Astrocyte (in vitro differentiated cells and primary cell): ENCODE measurements at places on chromosomes 4 and X. TPM values are rescaled to one million over a fixed set of nuclear protein-coding genes. Genes with fewer than 3 reads are reported as not detected.
A peak's percentile ranks its signal among the peaks of the same experiment; 100 is the strongest.

DNA sequence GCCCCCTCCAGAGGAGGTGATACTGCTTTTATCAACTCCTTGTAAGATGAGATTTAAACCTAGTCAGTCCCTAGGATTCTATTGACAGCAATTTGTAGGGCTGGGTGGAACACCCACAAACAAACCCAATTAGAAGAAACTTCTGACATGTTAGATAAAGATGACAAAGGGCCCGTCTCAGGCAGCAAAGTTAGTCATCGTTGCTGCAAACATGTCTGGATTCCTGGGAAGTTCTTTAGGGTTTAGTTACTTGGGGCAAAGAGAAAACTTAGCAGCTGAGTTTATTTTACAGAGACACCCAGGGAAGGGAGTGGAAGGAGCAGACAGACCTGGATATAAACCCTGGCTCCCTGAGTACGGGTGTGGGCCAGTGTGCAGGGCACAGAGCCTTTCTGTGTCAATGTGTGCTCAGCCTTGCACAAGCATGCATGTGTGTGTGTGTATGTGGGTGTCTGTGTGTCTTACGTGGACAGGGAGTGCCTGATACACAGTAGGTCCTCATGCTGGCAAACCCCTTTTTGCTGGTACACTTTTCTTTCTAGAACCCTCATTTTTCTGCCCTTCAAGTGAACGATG lies 130.0 kb upstream of the STX18 start:
- H3K27ac ChIP-seq, result no peak overlapping the region
- peaks cover 21% of the 10 kb centered on the region for H3K4me1 ChIP-seq

GRCh38 chr4:186660403-186660802 lies 63.3 kb downstream of the FAT1 start:
- H3K27ac ChIP-seq, result no peak overlapping the region
- H3K4me3 ChIP-seq, result no peak overlapping the region
- H3K36me3 ChIP-seq, result peaks cover 26% of the 10 kb centered on the region

GRCh38 chr4:83207497-83208101 lies 77.0 kb downstream of the COQ2 start:
- no peak overlapping the region for H3K27ac ChIP-seq
- H3K27me3 ChIP-seq, result peaks cover 11% of the 10 kb centered on the region
- no peaks in the 10 kb centered on the region for H3K36me3 ChIP-seq
- H3K4me3 ChIP-seq, result no peak overlapping the region
- DNase-seq, result peak; percentile 91
- no peaks in the 10 kb centered on the region for H3K4me1 ChIP-seq

PSAPL1 gene
- total RNA-seq, result not detected in 2 replicates

DNA sequence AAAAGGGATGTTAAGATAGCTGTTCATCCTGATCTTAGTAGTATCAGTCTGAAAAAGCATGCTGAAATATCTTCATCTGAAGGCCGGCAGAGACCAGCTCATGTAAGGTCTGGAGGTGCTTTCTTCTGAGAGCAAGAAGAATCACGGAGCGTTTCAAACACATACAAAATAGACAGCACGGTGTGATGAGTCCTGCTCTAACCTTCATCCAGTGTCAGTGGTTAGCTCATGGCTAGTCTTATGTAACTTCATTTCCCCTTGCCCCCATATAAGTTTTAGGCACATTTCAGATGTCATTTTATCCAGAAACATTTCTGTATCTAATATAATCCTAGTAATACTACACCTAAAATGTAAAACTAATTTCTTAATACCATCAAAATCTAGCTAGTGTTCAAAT lies 27.8 kb downstream of the ADD1 start:
- no peak for DNase-seq
- H3K36me3 ChIP-seq, result peaks cover 4% of the 10 kb centered on the region
- no peak overlapping the region for H3K4me3 ChIP-seq
- H3K27me3 ChIP-seq, result no peaks in the 10 kb centered on the region
- H3K4me1 ChIP-seq, result peaks cover 21% of the 10 kb centered on the region
- no peak overlapping the region for H3K27ac ChIP-seq

DNA sequence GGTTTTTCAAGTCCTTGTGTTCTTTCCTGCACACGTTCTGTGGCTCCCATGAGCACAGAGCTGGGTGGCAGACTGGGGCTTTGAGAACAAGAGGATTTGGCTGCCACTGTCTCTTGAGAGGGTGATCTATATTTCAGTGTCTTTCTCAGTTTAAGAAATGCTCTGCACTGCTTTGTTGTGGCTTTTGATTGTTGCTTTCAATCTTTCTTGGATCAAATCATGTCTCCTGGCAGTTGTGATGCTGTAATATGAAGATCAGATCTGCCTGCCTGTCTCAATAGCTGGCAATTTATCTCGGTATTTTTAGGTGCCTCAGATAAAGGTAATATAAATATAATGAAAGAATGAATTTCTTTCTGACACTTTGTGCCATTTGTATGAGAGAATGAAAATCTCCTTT lies 273.3 kb upstream of the LCORL start:
- no peak for DNase-seq
- no peak overlapping the region for H3K4me3 ChIP-seq
- no peaks in the 10 kb centered on the region for H3K36me3 ChIP-seq
- no peaks in the 10 kb centered on the region for H3K27me3 ChIP-seq

GLRA3 gene
- total RNA-seq, result not detected in 2 replicates

ELF2 gene
- total RNA-seq, result 23.6 and 25.1 TPM in 2 replicates

- no peaks in the 10 kb centered on the region for H3K4me1 ChIP-seq
- no peaks in the 10 kb centered on the region for H3K36me3 ChIP-seq
- DNase-seq, result no peak
- no peak overlapping the region for H3K4me3 ChIP-seq
- H3K27me3 ChIP-seq, result no peaks in the 10 kb centered on the region
Observed at GRCh38 chr4:103802766-103803165, 83.0 kb upstream of the TACR3 start.

ZNF732 gene
- 1.2 and 1.4 TPM in 2 replicates for total RNA-seq

- H3K4me1 ChIP-seq, result no peaks in the 10 kb centered on the region
- no peak overlapping the region for H3K27ac ChIP-seq
- H3K4me3 ChIP-seq, result no peak overlapping the region
- H3K36me3 ChIP-seq, result no peaks in the 10 kb centered on the region
- no peak for DNase-seq
Observed at GRCh38 chrX:46607916-46608315, 34.4 kb downstream of the CHST7 start.

WNK3 gene
- 6.2 and 8.4 TPM in 2 replicates for total RNA-seq

DNA sequence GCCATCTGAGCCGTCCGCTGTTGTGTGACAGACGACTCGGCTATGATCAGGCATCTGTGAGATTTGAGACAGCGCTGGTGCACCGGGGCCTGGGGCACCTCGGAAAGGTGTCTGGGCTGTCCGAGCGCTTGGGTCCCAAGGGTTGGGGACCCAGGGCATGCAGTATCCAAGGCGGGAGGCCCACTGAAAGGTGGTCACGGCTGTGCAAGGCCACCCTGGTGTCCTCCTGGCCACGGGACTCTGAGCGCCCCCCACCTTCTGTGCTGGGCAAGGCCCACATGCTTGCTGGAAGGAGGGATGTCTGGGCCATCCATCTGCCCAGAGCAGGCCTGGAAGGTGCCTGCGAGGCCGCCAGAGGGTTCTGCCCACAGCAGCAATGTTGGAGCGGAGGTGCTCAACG lies 19.9 kb downstream of the TACC3 start:
- no peaks in the 10 kb centered on the region for H3K27me3 ChIP-seq
- no peak overlapping the region for H3K4me3 ChIP-seq
- no peak overlapping the region for H3K27ac ChIP-seq
- DNase-seq, result no peak

GRCh38 chr4:1006856-1007255 lies 4.6 kb upstream of the FGFRL1 start:
- H3K4me3 ChIP-seq, result no peak overlapping the region
- H3K27me3 ChIP-seq, result peaks cover 25% of the 10 kb centered on the region
- no peak overlapping the region for H3K27ac ChIP-seq
- H3K36me3 ChIP-seq, result no peaks in the 10 kb centered on the region

ZNF280C gene
- total RNA-seq, result 7.3 and 7.8 TPM in 2 replicates

DNA sequence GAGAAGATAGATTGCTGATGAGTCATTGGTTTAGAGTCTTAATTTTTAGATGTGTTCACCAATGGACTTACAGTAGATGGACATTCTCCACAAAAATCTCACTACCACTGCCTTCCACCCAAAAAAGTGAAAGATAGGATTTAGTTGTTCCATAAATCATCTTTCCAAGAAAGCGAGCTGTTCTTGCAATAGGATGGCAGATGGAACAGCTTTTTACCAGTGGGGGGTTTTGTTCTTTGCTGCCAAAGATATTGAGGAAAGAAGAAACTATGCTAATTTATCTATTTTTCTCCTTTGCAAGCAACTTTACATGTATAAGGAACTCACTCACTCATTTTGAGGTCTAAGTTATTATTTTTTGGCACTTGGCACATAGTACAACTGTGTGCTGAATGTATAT lies 109.5 kb downstream of the ADGRL3 start:
- H3K27me3 ChIP-seq, result no peaks in the 10 kb centered on the region
- no peak overlapping the region for H3K4me3 ChIP-seq
- peak; percentile 20 for DNase-seq

- H3K4me1 ChIP-seq, result no peaks in the 10 kb centered on the region
- H3K27me3 ChIP-seq, result no peaks in the 10 kb centered on the region
- DNase-seq, result no peak
Observed at GRCh38 chr4:878796-879728, 53.1 kb downstream of the GAK start.

DNA sequence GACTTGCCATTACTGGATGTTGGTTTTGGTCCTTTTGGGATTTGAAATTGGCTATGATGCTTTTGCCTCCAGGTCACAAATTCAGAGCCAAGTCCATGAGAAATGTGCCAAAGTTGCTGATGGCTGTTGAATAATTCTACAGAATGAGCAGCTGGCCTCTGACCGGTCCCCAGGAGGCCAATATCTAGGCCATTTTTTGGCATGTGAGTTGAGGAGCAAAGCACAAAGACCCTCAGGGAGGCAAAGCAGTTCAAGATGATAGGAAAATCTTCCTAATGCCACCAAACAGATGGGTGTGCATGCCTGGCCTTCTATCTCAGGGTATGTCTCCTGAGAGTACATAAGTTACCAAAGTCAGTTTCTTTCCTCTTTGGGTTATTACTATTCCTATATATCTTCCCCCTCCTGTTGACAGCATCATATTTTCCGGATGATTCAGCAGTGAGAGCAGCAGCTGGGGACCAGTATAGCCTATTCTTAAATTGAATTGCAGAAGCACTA lies 44.4 kb downstream of the SEL1L3 start:
- peak; percentile 28 for DNase-seq
- no peak overlapping the region for H3K4me3 ChIP-seq
- peak overlapping the region; percentile 88 for H3K27ac ChIP-seq

NPY1R gene
- total RNA-seq, result 1.1 TPM in 2 replicates

DNA sequence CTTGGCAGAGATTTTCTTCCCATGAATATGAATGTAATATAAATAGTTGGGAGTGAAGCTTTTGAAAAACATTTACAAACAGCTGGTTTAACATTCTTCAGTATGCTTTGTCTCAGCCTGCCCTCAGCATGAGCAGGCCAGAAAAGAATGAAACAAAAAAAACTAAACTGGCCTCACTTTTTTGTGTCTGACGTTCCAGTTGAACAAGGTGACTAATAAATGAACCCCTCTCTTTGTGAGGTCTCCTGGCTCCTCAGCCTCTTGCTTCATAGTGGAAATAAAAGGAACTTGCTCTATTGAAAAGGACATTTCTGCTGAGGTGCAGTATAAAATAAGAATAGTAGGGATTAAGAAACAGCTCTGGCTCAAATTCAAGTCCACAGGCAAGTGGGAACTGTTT lies 9.4 kb downstream of the CHST7 start:
- H3K4me1 ChIP-seq, result peaks cover 34% of the 10 kb centered on the region
- no peaks in the 10 kb centered on the region for H3K27me3 ChIP-seq
- H3K36me3 ChIP-seq, result no peaks in the 10 kb centered on the region
- peak overlapping the region; percentile 19 for H3K4me3 ChIP-seq

GRCh38 chr4:47837908-47838294 lies at the start of gene CORIN:
Gene CORIN (minus strand): TSS chr4:47838067. CDS start chr4:47837949, 118 bp downstream.
- H3K4me3 ChIP-seq, result peak within 1 kb of the TSS; percentile 67
- H3K27ac ChIP-seq, result no peak within 1 kb of the TSS
- H3K4me1 ChIP-seq, result peaks cover 13% of the 10 kb centered on the region
- H3K27me3 ChIP-seq, result no peaks in the 10 kb centered on the region

DNA sequence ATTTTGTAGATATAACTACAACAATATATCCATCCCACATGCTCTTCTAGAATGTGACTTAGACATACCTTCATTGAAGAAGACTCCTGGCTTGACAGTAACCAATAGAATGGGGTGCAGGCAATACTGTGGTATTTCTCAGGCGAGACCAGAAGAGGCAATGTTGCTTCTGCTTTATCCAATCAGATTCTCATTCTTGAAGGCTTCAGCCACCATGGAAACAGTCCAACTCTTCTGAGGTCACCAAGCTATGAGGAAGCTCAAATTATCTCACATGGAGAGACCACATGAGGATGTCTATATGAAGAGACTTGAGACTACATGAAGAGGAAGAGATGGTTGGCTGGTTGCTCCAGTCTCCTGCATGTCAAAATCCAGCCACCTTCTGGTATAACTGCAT lies 469.9 kb downstream of the PCDH10 start:
- no peak overlapping the region for H3K27ac ChIP-seq
- no peak overlapping the region for H3K4me3 ChIP-seq
- no peaks in the 10 kb centered on the region for H3K27me3 ChIP-seq
- no peaks in the 10 kb centered on the region for H3K4me1 ChIP-seq
- no peaks in the 10 kb centered on the region for H3K36me3 ChIP-seq
- no peak for DNase-seq

KCNIP4 gene
- 0.26 and 0.59 TPM in 2 replicates for total RNA-seq

DNA sequence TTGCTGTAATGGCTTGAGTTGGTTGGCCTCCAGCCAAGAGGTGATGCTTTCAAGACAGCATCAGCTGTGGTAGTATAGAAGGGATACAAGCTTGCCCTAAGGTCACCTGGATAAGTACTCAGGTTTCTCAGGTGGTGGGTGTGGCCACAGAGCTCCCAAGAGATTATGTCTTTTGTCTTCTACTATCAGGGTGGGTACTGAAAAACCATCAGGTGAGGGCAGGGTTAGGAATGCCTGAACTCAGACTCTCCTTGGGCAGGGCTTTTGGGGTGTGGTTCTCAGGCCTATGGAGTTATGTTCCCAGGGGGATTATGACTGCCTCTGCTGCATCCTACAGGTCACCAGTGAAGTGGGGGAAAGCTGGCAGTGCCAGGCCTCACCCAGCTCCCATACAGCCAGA lies 654.6 kb upstream of the GALNT7 start:
- no peaks in the 10 kb centered on the region for H3K4me1 ChIP-seq
- H3K4me3 ChIP-seq, result no peak overlapping the region
- H3K27me3 ChIP-seq, result no peaks in the 10 kb centered on the region
- no peaks in the 10 kb centered on the region for H3K36me3 ChIP-seq
- no peak for DNase-seq

CSAG1 gene
- total RNA-seq, result 0.75 and 1.2 TPM in 2 replicates

TMEM31 gene
- total RNA-seq, result 0.43 TPM in 1 of 2 replicates, not detected in the other

POLN gene
- 3.1 and 3.6 TPM in 2 replicates for total RNA-seq

DNA sequence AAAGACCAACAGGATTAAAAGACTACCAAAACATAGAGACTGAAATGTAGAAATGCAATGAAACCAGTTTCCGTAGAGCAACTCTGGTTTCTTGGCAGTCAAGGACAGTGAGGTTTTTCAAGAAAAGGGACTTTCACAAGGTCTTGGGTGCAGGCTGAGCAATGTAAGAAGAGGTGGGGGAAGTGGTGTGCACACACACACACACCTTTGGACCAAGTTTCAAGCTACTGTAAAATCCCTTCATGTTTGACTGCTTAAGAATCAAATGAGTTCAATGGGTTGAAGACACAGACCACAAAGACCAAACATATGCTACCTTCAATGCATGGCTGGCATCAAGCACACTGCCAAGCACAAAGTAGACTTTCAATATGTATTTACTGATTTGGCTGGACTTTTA lies 17.8 kb upstream of the MCF2 start:
- H3K4me1 ChIP-seq, result no peaks in the 10 kb centered on the region
- no peak overlapping the region for H3K27ac ChIP-seq

GRCh38 chr4:142331132-142331531 lies 515.0 kb downstream of the INPP4B start:
- no peaks in the 10 kb centered on the region for H3K27me3 ChIP-seq
- no peak overlapping the region for H3K27ac ChIP-seq
- no peaks in the 10 kb centered on the region for H3K4me1 ChIP-seq
- H3K36me3 ChIP-seq, result no peaks in the 10 kb centered on the region
- no peak overlapping the region for H3K4me3 ChIP-seq
